ENCODE measurements at places on chromosomes 6 and 20.

- DNase-seq = no peak
Measured at GRCh38 chr20:45032781-45033180, 66.5 kb downstream of the STK4 start.

DNA sequence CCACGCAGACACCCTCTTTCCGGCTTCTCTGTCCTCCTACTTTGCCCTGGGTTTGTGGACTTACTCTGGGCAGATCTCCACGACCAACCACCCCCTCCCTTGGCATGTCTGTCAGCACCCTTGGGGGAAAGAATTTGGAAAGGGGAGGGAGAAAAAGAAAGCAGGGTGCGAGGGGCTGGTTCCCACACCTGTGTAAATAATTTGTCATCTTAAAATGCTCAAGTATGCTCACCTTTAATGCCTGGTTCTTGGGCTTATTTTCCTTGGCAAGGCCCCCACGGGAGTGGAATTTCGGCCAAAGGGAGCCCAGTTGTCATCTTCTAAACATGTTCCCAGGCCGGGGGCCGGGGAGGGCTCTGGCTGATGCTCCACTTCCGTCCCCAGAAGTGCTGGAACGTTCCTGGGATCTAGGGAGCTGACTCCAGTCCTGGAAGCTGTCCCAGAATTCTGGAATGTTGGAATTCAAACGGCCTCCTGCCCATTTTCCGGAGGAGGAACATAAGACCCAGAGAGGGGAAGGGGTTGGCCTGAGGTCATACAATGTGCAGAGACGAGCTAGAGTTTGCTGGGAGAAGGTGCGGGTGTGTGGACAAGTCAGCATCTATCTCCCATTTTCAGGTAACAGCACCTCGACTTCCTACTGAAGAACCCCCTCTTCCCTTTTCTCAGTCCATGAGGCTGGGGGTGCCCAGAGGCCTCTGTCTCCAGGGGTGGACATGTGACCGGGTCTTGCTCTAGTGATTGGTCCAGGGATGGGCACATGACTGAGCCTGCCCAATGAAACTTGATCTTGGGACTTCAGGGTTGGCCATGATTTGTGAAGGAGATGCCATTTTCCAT, 122.3 kb downstream of the CEBPB start:
- DNase-seq = peak; percentile 71

DNA sequence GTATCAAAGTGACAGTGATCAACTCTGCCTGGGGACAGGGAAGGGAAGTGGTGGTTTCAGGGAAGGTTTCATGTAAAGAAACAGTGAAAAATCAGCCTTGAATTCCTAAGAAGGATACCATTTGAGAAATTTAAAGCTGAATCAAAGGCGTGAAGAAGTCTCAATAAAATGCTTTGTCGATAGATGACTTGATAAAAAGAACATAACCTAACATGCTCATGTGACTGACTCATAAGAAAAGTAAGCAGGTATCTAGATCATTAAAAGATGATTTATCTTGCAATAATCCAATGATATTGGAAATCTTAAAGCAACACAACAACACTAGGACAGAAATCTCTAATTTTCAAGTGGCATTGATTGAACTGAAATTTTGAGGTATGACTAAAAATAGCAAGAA, 14.3 kb downstream of the EDN1 start:
- DNase-seq = no peak

DNA sequence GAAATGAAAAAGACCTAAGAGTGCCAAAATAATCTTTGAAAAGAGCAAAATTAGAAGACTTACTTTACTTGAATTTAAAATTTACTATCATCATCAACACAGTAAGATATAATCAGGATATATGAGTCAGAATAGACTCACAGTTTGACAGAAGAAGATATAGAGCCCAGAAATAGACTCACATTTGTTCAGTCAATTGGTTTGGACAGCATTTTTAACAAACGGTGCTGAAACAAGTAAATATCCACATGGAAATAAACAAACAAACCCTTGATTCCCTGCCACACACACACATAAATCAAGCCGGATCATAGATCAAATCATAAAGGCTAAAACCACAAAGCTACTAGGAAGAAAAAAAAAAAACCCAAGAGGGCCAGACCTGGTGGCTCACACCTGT, 291.1 kb downstream of the ADGRG6 start:
- DNase-seq = no peak

DNA sequence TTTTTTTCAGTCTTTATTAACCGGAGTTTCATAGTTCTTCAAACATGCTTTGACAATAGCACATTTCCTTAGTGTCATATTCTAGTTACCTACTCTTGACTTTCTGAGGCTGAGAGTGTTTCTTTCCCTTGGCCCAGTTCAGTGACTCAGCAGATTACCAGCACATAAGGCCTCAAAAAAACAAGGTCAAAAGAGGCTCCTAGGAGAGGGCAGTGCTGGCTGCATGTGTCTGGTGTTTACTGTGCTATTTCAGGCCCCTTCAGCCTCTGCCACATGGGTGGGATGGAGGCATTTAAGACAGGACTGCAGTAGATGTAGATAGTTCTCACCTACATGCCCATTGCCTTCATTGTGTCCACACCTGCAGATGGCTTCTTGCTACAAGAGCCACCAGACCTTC, 198.2 kb upstream of the SSTR4 start:
- peak; percentile 47 for DNase-seq

- no peak for DNase-seq
Measured at GRCh38 chr6:33441457-33441856, 12.9 kb upstream of the ZBTB9 start.

- DNase-seq = peak; percentile 74
Measured at GRCh38 chr6:101393829-101394251, 332 bp downstream of the GRIK2 start.

- no peak for DNase-seq
Measured at GRCh38 chr20:5842465-5842864, 92.3 kb downstream of the SHLD1 start.

- DNase-seq = no peak
Measured at GRCh38 chr6:4136354-4136831, 1.0 kb upstream of the ECI2 start.

- DNase-seq = peak; percentile 42
Measured at GRCh38 chr6:159044899-159045727, at the start of gene TAGAP. TAGAP (minus strand) TSS chr6:159044991; CDS start chr6:159044146, 845 bp downstream.

DNA sequence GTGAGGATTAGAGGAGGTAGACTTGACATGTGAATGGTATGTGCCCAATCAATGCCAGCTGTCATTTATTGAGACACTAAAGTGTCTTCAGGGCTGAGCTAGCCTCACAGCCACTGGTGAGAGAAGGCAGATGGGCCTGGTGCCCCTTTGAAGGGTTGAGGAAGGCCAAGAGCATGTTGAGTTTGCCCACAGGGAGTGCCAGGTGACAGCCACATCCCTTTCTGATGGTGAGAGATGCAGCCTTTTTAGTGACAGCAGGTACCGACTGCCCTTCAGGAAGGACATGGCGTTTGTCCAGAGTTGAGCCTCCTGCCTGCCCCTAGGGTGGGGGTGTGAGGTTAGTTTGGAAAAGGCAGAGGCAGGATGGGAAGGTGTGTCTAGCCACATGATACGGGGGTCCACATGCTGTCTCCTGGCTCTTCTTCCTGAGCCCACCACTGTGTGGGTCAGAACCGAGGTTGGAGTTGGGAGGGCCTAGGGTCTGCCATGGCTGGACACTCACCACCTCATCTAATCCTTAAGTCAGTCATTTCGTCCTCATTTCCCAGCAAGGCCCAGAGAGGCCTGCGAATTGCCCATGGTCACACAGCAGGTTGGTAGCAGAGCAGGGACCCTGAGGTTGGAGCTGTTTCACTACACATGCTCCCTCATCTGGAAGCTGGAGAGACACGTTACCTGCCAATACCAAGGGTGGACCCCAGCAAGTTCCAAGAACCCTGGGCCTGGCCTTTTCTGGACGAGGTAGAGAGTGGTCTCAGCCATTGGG, 32.5 kb downstream of the SPDEF start:
- DNase-seq = no peak

- DNase-seq = peak; percentile 91
Measured at GRCh38 chr6:116536216-116536621, 9.3 kb downstream of the TRAPPC3L start.

DNA sequence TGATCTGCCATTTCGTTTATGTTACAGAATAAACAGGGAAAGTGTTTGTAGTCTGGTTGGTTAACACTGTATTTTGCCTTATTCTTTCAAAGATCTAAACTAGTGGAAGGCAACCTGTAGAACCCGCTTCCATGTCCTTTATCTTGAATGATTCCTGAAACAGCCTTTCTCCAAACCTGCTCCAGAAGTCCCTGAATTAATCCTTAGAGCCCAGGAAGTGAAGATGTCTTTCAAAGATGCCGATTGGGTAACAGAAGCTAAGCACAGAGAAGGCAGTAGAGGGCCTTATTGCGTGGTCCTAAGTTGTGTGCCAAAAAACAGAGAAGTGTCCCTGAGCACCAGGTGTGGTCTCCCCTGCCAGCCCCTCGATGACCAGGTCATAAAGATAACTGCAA, 19.2 kb upstream of the ZSCAN16 start:
- DNase-seq = peak; percentile 51

DNA sequence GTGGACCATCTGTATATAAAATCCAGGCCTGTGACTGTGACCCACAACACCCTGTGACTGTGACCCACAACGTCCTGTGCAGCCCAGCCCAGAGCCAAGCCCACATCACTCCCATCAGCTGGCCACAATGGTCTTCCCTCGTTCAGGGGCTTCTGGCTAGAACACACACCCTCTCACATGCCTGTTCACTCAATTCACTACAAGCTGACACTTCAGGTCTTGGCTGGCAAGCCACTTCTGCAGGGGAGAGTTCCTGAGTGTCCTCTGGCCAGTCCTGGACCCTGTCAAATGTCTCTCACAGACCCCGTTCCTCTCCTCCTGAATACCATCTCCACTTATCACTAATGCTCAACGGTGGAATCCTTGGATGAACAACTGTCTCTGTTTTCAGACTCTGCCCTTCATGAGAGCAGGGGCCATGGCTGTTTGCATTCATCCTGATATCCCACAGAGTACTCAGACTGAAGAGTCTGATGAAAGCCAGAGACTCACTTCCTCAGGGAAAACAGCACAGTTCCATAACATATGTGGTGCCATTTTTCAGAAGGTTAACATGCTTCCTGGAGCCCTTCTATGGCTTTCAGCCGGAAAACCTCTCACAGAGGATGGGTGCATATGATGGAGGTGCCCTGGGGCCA, 56.0 kb downstream of the MYH7B start:
- no peak for DNase-seq

GRCh38 chr6:24403501-24403824, 727 bp downstream of the MRS2 start:
- no peak for DNase-seq

DNA sequence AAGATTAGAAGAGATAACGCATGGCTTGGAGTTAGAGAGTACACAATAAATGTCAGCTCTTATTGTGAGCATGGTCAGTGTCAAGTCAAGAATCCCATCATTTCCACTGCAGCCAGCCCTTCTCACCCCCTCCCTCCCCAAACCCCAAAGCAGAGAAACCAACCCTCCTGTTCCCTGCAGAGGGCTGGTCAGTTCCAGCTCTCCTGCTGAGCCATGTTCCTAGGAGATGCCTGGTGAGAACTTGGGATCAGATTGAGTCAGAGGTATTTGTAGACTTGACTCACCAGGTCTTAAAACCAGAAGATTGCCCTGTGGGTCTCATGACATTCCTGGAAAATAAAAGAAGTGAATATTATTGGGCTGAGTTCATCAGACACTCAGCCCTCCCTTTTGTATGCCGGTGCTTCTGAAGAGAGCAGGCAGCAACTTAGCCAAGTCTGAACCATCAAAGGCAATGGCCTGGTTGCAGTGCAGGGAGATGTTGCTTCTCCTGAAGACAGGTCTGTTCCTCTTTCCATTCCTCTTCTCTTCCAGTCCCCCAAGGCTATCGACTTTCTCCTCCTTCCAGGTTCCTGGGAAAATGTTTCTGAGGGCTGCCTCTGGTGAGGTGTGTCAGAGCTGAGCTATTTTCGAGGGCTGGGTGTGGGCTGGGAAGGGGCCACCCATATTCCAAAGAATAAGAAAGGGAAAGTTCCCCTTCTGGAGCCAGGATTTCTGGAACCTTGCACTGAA, 278.2 kb upstream of the SUPT3H start:
- peak; percentile 90 for DNase-seq

DNA sequence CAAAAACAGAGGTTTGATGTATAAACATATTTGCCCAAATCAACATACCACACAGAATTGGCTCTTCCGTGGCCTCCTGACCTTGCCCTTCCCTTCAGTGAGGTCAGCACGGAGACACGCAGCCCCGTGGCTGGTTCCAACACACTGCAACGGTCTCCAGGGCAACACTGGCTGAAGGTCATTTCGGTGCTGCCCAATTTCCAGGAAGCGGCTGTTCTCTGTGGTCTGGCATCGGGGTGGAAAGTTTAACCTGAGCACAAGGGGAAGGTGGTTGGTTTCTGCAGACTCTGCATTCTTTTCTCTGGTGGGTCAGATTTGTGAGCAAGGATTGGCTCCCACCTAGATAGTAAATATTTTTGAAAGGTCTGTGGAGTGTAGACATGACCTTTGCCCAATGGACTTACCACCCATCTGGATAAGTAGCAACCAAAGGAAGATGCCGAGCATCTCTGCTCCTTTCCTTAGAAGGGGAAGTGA, 177.6 kb upstream of the PHACTR1 start:
- DNase-seq = no peak

DNA sequence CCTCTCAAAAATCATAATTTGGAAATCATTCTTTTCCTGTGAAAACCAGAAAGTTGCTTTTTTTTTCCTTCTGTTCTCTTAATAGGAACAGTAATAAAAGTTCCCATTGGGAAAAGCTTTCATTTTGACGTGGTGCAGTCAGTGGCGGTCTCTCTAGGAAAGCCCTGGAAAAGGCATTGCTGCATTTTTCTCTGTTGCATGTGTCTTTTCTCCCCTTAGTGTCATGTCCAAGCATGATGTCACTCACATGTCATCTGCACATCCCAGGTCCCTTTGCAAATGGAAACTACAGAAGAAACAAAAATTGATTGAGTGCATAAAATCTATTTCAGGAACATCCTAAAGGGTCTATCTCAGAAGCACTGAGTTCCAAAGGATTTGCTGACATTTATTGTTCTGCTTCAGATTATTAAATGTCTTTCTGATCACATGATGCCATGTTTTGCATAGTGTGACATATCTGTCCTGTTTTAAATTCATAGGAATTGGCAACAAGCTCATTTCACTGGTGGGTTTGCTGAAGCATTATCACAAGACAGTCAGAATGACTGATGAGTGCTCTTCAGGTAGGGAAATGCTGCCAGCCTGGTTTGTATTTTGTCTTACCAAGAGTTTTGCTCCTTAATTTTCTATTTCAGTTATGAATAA, 208.7 kb downstream of the SOX4 start:
- DNase-seq = no peak

DNA sequence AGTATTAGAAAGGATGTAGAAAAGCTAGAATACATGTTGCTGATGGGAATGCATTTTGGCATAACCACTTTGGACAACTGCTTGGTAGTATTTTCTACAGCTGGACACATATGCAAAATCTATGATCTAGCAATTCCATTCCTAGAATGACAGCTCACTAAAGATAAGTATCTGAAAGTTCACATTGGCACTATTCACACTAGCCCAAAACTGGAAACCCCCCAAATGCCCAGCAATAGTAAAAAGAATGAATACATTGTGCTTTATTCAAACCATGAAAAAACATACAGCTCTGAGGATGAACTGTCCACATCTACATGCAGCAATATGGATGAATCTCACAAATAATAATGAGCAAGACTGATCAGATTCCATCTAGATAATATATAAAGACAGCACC, 79.0 kb downstream of the PPP1R3G start:
- no peak for DNase-seq

Data from adipocyte (in vitro differentiated cells).